NCI-H187 treated with DMSO at 0.1 percent for 48 hours (cell line): ENCODE measurements at places on chromosomes 6 and 20.

GRCh38 chr6:43367245-43367984 lies 2.0 kb downstream of the ZNF318 start:
- no peak for DNase-seq

DNA sequence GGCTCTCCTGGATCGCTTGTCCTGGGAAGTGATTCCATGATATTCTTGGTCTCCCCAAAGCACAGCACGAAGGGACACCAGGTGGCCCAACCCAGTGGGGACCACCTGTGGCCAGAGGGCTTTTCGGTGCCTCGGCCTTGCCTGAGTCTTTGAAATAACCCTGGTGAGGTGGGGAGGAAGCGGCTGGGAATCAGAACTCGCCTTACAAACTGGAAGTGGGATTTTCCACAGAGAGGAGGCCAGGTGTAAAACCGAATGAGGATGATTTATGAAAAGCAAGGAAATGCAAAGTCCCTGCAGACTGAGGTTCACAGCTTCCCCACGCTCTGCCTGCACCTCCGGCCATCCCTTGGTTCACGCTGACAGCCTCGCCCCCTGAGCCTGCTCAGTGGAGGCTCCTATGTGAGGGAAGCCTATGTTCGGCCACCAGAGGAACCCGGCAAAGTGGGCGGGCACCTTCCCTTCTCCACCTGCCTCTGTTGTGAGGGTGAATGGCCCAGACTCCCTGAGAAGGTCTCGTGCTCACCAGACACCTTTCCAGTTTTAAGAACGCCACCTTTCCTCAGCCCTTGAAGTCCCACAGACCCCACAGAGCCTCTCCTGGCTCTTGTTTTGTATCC lies 133.8 kb upstream of the CST7 start:
- DNase-seq: no peak

DNA sequence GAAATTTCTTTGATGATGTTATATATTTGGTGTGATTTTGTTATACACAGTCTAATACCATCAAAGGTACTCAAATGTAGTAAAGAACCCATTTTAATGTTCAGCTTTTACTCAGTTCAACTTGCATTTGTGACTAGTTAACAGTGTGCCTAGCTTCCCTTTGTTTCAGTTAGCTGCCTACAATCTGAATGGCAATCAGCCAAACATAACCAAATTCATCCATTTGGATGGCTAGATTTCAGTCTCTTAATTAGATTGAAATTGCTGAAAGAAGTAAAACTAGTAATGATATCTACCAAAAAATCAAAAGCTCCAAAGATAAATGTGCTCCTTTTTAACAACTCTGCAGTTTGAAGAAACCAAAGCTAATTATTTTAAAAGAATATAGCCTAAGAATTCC lies 6.9 kb downstream of the EPHA7 start:
- no peak for DNase-seq

- DNase-seq: no peak
Measured at GRCh38 chr20:60310560-60311349, 352.5 kb downstream of the CDH26 start.

- DNase-seq: no peak
Measured at GRCh38 chr6:122568797-122569221, 41.4 kb upstream of the PKIB start.

DNA sequence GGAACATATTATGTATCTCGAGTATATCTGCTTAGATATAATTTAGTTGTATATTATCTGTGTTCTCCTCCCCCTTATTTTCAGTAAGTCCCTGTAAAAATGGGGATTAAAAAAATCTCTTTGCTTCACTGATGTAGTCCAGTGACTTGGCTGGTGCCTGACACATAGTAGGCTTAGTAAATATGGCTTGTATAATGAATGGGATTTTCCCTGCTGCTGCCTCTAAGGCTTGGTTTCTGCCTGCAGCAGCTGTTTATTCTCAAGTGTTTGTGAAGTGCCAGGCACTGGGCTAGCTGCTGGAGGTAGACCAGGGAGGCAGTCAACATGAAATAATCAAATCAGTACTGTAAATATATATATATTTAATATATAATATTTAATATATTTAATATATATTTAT lies 1.6 kb upstream of the ZFP64 start:
- DNase-seq: no peak

DNA sequence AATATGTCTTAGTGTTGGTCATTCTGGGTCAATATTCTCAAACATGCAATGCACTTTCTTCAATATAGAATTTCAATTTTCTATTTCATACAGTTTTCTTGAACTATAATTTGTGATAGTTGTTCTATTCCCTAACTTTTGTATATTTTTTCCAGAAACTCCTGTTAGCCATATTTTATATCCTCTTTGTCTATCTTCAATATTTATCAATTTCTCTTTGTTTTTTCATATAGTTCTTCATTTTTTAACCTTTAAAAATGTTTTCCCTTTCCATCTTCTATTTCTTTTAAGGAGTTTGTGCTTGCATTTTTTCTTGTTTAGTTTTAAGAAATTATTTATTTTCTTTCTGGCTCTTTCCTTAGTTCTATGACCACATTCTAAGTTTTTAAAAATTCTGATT lies 42.0 kb upstream of the MBOAT1 start:
- no peak for DNase-seq

GRCh38 chr6:159718634-159719033 lies 8.7 kb upstream of the WTAP start:
- no peak for DNase-seq

- peak; percentile 58 for DNase-seq
Measured at GRCh38 chr6:157528931-157529653, 148.1 kb downstream of the ZDHHC14 start.

DNA sequence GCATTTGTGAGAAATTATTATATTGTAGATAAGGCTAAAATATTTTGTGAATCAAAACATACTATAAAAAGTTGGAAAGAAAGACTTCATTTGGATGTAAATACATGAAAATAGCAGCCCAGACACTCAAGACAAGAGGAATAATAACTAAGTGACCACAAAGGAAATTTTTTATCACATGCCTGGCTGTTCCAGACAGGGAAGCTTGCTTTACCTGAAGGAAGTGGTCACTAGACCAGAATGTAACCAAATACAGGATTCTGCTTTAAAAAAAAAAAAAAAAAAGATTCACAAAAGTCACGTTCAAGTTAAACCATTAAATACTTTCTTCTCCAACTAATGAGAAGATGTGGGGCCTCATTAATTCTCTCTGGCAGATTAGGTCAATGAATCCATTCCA lies 9.3 kb upstream of the HLA-DQB2 start:
- no peak for DNase-seq

- no peak for DNase-seq
Measured at GRCh38 chr6:70874181-70874913, 82.5 kb downstream of the B3GAT2 start.

DNA sequence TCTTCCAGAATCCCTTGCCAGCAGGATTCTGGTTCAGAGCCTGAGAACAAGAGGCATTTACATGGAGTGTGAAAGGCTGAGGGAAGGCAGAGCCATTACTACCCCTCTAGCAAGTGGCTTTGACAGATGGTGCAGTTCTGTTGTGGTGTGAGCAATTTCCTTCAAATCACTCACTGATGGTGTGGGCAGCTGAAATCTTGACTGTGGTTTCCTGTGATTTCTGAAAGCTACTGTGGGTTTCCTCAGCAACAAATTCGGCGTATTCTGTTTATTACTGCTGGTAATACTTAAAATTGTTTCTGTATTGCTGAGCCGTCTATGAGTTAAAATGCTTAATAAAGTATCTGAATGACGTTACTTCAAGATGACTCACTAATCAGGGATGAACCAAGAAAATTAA lies 181.5 kb upstream of the TCF21 start:
- DNase-seq: no peak

DNA sequence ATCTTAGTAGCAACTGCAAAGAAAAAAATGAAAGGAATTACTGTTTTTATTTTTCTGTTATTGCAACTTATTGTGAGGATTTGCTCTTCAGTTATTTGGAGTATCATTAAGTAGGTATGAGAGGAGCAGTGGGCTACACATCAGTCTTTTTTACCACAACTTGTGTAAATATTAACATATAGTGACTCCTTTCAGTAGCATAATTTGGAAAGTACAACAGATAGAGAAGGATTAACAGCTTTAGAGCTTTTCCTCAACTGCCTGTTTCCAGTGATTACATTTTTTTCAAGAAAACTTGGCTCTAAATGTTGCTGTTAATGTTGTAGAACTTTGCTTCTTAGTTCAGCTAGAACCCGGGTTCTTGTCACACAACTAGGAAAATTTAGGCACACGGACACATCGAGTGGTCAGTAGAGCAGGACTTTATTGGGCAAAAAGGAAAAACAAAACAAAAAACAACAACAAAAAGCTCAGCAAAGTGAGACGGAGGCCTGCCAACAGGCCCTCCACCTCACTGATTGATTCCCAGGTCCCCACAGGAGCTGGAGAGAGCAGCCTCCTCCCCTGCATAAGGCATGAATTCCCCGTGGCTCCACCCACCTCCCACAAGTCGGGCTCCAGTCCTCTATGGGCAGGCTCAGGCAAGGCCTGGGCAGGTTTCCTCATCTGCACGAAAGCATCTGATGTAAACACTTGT lies 75.1 kb downstream of the ADGRG6 start:
- DNase-seq: no peak

- DNase-seq: no peak
Measured at GRCh38 chr6:39223061-39223460, 6.2 kb downstream of the KCNK5 start.

GRCh38 chr20:56828402-56828801 lies 199.3 kb downstream of the TFAP2C start:
- no peak for DNase-seq

DNA sequence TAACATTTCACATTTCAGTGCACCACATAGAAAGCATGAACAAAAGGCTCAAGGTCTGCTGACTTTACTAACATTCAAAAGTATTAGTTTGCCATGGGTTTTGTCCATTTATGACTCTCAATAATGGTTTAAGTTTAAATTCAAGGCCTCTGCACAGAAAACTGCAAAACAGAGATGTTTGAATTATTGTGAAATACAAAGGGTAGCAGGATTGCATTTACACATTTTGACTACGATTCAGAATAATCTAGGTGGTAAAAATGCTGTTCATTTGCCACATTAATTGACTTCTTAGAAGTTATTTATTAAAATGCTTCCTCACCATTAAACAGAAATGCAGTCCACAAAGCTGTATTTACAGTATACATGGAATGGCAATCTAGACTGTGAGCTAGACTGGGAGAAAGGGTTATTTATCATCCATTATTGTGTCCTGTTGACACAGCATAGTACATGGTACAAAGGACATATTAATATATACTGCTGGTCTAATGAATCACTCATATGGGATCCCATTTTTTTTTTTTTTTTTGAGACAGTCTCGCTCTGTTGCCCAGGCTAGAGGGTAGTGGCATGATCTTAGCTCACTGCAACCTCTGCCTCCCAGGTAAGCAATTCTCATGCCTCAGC lies 18.0 kb downstream of the USP49 start:
- no peak for DNase-seq

DNA sequence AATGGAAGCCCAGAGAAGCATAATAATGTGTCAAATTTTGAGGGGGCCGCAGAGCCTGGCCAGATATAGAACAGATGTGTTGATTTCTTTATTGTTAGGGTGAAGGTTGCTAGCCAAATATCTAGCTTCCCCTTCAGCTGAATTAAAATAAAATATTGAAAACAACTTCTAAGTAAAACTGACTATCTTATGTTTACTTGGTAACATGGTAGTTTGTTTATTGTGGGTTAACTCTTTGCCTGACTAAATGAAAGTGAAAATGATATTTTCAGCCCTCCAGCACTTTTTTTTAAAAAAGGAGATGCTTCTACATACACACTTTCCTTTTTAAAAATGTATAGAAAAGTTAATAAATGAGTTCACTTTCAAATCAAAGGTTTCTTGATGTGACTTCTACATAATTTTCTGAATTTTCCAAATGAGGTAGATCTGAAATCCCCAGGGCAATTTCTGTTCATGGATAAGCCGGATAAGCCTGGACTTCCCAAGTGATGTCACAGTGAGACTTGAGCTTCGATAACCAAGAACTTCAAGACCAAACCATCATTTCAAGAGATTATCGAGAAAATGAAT lies 172.1 kb upstream of the OLIG3 start:
- no peak for DNase-seq

DNA sequence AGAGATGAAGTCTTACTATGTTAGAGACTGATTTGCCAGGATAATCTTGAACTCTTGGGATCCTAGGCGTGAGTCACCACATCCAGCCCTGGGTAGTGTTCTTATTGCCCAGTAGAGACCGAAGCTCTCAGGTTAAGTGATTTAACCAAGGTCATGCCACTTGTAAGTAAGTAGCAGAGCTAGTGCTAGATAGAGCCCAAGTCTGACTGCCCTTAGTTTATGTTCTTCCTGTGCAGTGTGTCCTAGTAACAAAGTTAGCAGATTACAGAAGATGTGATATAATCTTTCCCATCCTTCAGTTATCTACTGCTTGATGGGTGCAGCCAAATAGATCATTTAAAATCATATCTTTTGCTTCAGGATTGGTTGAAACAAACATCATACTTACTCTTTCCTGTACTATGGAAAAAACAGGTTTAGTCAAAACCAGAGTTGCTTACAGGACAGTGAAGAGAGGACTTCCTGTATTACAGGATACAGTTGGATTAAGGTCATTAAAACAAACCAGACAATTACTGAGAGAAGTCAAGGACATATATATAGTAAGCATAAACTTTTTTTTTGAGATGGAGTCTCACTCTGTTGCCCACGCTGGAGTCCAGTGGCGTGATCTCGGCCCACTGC lies 9.5 kb upstream of the PABPC1L start:
- no peak for DNase-seq

GRCh38 chr20:25025986-25026605 lies 31.8 kb downstream of the ACSS1 start:
- DNase-seq: no peak

DNA sequence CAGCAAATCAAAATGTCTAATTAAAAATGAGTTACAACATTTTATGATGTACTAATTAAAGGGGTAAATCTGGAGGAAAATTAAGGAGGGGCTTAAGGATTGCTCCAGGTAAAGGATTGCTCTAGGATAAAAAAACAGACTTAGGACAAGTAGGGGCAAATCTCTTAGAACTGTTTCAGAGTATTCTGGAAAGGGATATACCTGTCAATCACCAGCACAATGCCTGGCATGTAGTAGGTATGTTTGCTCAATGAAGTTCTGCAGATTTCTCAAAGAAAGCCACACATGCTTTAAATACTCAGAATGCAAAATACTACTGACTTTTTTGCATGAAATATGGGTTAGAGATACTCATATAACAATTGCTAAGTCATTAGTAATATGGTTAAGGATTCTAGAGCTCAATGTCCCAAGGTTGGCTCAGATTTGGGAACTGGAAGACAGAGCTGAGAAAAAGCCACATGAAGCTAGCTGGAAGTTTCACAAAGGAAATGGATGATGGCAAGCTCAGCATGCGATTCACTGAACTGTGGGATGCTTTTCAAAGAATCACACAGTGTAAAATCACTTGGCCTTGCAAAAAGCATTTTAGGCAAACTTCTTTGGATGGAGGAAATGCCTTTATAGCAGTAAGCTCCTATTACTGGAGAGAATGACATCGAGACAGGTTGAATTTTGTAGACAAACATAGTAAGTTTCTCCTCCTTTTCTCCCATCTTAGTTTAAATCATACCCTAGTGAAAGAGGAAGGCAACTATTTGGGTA lies 72.8 kb downstream of the MAP3K5 start:
- no peak for DNase-seq
